ENCODE measurements at places on chromosomes 2 and 18.

- no peak for DNase-seq
Observed at GRCh38 chr18:63808125-63808524, 32.9 kb downstream of the SERPINB7 start.

- DNase-seq: no peak
Observed at GRCh38 chr2:21310493-21310892, 186.7 kb downstream of the TDRD15 start.

DNA sequence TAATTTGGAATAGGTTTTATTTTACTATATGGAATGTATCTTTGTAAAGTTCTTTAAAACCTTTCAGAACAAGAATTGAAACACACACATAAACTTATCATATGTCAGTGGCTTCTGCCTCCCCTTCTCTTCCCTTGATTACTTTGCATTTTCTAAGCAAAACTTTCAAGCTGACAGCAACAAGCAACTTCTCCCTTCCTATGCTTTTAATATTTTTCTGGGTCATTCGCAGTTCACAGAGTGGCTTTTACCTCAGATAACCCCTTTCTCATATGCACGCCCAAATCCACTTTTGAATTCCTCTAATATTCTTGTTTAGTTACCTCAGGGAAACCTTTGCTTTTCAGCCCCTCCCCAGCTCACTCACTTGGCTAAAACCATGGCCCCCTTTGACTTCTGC is 36.7 kb upstream of the CDC42EP3 start:
- no peak for DNase-seq

GRCh38 chr2:73895473-73895872 is 2.7 kb downstream of the ACTG2 start:
- DNase-seq: no peak

- DNase-seq: peak; percentile 69
Observed at GRCh38 chr18:70288851-70289328, at the start of gene SOCS6. Gene SOCS6 (plus strand): TSS chr18:70289045. CDS start chr18:70324669, 35,624 bp downstream.

- peak; percentile 90 for DNase-seq
Observed at GRCh38 chr2:231713730-231714638, 5.7 kb downstream of the PTMA start.

DNA sequence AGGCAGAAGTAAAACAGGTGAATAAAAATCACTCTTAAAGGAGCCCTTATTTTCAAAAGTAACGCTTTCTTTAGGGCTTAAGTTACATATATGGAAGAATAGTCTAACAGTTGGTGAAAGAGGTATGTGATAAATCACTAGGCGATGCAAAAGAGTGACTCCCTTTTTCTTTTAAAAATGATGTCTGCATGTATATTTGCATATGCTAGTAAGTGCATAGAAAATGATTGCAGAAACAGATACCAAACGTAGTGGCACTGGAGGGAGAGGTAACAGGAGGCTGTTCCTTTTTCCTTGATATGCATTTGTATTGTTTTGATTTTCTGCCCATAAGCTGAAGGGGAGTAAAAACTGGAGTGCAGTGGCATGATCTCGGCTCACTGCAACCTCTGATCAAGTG is 158.3 kb downstream of the PRPF40A start:
- no peak for DNase-seq

DNA sequence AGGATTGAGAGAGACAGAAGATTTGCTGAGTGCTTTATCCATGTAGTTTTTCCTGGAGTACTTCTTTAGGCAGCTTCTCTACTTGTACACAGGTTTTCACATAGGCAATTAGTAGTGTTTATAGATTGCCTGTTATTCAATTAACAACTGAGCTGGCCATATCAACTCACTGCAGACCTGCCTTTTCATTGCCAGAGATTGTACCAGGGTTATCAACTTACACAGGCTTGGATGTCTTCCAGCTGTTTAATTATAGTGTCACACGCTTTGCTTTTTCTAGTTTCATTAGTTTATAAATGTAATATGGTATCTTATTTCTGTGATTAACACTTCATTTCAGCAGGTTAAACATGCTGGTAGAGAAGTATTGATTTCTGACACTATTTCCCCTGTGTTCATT is 125.9 kb downstream of the GPD2 start:
- DNase-seq: no peak

DNA sequence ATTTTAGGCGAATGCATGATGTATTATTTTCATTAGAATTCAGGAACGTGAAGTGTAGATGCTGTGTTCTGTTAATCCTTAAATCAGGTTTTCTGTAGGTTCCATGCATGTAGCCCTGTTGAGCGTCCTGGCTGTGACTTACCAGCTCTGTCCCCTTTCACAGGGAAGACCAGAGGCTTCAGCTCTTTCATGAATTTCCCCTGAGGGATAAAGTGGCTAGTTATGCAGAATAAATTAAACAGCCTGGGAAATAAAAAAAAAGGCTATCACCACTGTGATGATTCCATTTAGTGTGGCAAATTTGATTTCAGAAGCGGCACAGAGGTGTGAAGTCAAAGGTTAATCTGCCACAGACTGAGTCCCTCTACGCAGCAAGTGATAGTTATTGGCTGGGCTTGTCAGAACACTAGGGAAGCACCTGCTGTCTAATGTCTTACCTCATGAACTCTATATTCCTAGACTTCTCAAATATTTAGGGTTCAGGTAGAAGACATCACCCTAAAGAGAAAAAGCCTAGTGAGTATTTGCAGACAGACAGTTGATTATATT is 61.6 kb upstream of the LINC00305 start:
- no peak for DNase-seq

GRCh38 chr2:212811921-212812320 is 273.3 kb upstream of the ERBB4 start:
- DNase-seq: no peak

DNA sequence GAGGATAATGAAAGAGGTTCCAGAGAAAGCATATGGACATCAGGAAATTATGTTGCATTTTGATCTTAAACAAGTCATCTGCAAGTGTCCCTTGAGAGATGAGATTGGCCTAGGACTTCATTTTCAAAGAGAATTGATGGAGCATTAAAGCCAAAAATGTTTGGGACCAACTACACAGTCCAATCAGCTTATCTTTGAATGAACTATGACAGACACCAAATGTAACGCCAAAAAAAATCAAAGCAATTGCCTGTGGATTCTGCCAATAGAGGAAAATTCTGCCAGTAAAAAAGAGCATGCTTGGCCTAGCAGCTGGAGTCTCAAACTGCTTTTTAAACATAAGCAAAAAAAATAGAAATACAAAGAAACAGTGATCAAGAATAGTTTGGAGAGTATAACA is 594.5 kb upstream of the CHAC2 start:
- DNase-seq: no peak

DNA sequence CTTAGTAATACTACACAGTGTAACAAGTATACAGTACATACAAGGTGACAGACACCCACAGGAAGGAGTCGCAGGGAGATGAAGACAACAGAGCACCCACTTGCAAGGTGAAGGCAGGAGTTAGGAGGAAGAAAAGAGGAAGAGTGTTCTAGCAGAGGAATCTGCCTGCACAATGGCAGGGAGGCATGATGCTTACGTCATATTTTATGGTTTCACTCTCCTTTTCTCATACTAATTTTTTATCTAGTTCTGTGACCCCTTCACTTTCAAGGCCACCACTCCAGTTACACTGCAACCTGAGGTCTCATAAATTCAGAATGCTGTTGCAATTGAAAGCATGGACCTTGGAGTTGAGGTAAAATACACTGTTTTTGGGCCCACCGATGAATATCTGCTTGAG is 331.7 kb downstream of the MEIS1 start:
- no peak for DNase-seq

DNA sequence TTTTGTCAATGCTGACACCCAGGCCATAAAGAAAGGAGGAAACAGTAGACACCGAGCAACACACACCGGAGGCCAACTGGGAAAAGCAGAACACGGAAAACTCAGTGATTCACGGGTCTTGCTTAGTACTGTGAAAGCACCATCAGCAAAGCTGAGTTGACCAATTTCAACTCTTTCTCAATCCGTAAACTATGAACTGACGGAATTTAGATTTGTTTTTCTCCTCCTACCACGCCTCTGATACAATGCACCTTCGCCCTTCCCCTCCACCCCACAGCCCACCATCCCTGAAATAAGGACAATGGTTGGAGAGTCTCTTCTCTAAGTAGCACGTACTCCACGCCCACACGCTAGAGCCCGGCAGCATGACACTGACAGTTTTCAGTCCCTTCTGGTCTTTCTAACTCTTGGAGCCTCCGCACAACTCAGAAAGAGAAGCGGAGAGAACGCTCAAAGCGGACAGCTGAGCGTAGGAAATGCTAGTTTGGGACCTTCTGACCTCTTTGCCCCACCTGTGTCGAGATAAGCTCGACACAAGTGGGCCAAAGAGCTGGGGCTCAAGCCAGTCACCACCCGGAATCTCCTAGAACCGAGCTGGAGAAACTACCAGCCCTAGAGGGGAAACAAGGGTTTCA is 669 bp downstream of the LNPK start:
- DNase-seq: peak; percentile 43

- no peak for DNase-seq
Observed at GRCh38 chr2:95032868-95033603, 7.5 kb downstream of the MAL start.

DNA sequence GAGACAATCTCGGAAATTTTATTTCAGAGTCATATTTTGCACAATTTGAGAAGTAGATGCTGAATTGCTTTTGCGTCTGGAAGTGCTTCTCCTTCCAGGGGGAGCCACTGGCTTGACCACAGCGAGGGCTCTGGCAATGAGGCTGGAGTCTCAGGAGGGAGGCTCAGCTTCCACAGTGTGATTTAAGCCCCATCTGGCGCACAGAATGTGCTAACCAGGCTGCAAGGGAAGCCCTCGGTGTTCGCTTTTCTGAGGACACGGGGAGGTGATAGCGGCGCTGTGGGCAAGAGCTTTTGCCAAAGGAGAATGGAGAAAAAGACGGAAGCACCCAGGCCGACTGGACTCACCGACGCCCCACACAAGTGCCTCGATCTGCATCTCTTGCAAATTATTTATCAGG is 52.4 kb downstream of the ADI1 start:
- DNase-seq: no peak

DNA sequence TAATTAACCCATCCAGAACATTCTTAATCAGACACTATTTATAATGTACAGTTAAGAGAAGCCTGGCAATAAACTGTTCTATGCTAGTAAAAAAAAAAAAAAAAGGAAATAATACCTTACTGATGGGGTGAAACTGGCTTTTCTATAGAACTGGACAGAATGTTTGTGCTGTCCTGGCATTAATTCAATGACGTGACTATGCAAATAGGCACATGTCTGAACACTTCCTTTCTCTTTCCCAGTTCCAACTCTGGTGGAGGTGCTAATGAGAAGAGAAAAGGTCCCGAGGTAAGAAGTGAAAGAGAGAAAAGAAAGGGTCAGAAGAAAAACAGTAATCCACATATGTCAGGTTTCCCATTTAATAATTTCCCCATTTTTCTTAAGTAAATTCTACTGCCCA is 508.4 kb downstream of the ZEB2 start:
- DNase-seq: no peak

GRCh38 chr2:45859682-45860081 is 208.2 kb downstream of the PRKCE start:
- no peak for DNase-seq

DNA sequence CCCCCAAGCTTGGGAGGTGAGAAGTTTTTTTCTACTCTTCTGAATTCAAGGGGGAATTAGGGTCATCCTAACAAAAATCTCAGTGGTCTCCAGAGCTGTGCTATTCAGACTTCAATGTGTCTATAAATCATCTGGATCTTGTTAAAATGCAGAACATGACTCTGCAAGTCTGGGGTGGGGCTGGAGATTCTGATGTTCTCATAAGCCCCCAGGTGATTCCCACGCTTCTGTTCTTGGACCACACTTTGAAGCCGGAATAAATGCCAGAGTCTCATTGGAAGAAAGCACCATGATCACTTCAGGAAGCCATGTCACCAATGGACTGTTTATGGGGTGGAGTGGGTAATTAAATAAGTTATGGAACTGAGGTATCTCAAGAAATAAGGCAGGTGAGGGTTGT is 22.2 kb upstream of the SLC16A14 start:
- DNase-seq: no peak

DNA sequence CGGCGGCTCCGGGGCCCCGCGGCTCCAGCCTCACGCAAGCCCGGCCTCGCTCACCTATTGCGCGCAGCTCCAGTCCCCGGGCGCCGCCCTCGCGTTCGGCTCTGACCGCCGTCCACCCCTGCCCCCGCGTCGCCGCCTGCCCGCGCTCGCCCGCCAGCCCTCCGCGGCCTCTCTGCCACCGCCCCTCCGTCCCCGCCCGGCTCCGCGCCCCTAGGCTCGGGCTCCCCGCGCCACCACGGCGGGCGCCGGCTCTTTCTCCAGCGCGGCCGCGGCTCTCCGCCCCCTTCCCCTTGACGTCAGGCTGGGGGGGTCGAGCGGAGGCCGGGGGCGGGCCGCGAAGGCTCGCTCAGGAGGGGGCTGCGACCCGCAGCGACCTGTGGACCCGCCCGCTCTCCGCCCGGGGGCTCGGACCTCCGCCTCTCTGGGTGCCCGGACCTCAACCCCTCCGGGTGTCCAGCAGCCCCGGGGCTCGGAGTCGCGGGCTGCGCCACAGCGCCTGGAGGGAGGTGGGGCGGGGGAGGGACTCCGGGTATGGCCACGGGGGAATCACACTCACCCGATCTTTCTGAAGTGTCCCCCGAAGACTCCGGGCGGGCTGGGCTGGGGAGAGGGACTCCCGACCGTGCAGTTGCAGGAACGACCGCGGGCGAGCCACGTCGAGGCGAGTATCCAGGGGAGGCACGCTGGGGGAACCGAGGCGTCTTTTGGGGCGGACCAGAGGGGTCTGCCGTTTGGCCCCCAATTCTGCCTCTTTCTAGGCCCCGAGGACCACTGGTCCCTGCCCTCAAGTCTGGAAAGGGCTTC is at the start of gene SEMA4C:
TSS of gene SEMA4C (minus strand) at position 259 of the 804 bp plus-strand sequence. CDS start 2,194 bp downstream, outside the sequence.
- no peak for DNase-seq

- peak; percentile 96 for DNase-seq
Observed at GRCh38 chr18:32470714-32471633, at the start of gene GAREM1. Gene GAREM1 (minus strand): TSS chr18:32470882. CDS start chr18:32470428, 454 bp downstream.

DNA sequence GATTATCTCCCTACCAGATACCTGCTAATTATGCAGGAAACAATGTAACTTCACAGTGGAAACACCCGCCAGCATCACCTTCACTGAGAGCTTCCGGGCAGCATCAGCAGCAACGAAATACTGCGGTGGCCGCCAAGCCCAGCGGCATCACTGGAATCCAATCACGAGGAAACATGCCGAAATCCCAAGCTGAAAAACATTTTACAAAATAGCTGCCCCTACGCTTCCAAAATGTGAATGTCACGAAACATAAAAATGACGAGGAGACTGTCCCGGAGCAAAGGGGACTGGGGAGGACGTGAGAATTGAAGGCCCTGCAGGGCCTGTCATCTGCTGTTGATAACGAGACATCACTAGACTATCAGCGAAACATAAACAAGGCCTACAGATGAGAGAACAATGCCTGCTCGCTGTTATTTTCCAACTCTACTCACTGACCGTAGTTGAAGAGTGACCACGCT is 82.6 kb downstream of the HDAC4 start:
- DNase-seq: no peak

DNA sequence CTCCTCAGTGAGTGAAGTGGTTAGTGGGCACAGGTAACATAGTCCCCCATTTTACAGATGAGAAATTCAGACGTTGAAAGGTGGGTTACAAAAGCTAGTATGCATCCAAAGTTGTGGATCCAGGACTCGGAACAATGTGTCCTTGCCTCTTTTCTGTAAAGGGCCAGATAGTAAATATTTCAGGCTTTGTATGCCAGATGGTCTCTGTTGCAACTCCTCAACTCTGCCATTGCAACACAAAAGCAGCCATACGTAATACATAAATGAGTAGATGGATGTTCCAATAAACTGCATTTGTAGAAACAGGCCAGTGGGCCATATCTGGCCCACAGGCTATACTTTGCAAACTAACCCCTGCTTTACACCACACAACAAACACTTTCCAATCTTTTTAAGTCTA is 166.6 kb upstream of the PKDCC start:
- DNase-seq: no peak

Measured in T47D (cell line).